ENCODE measurements at places on chromosomes 5 and 9.

DNA sequence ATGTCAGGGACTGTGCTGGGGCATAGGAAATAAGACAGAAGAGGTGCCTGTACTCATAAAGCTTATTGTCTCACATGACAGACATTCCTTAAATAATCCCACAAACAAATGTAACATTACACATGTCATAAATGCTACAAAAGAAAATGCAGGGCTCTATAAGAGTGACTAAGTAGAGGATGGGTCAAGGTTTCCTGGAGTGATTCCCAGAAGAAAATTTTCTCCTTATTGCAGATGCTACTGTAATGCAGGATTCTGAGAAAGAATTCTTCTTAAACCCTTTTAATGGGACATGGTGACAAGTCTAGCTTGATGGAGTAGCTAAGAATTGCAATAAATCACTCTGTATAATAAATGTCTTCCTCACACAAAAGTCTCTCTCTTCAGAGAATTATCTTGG, 55.7 kb downstream of the SH3TC2 start:
- peak; percentile 41 for DNase-seq

GRCh38 chr5:149615976-149616375, 34.7 kb downstream of the ARHGEF37 start:
- no peak for DNase-seq

GRCh38 chr5:179475208-179475751, 75.1 kb upstream of the RUFY1 start:
- DNase-seq: no peak

GRCh38 chr9:129225815-129226214, 47.8 kb upstream of the IER5L start:
- DNase-seq: peak; percentile 95

- DNase-seq: peak; percentile 49
Measured at GRCh38 chr9:82271106-82271561, 282.6 kb downstream of the SPATA31D1 start.

GRCh38 chr9:9912459-9912858, 700.3 kb downstream of the PTPRD start:
- DNase-seq: peak; percentile 1

- no peak for DNase-seq
Measured at GRCh38 chr5:58786035-58786434, 203.2 kb downstream of the RAB3C start.

GRCh38 chr5:135578685-135579341, at the start of gene CXCL14:
Gene CXCL14 (minus strand): TSS chr5:135578991. CDS start chr5:135578778, 213 bp downstream.
- peak; percentile 63 for DNase-seq

DNA sequence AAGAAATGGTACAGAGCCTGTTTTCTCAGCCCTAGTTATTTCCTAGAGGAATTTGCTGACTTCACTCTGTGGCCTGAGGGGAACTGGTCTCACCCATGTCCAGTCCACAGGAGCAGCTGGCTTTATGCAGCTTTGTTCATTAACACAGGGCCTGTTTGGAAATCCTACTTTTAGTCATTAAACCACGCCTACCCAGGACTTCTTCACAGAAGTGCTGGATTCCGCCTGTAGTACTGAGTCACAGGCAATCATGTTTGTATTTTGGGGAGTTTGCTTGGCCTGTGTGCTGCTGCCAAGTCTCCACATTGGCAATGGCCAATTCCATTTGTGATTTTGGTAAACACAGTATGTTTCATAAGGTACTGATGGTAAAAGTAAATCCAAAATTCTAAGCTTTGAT, 52.8 kb downstream of the CTNND2 start:
- no peak for DNase-seq

DNA sequence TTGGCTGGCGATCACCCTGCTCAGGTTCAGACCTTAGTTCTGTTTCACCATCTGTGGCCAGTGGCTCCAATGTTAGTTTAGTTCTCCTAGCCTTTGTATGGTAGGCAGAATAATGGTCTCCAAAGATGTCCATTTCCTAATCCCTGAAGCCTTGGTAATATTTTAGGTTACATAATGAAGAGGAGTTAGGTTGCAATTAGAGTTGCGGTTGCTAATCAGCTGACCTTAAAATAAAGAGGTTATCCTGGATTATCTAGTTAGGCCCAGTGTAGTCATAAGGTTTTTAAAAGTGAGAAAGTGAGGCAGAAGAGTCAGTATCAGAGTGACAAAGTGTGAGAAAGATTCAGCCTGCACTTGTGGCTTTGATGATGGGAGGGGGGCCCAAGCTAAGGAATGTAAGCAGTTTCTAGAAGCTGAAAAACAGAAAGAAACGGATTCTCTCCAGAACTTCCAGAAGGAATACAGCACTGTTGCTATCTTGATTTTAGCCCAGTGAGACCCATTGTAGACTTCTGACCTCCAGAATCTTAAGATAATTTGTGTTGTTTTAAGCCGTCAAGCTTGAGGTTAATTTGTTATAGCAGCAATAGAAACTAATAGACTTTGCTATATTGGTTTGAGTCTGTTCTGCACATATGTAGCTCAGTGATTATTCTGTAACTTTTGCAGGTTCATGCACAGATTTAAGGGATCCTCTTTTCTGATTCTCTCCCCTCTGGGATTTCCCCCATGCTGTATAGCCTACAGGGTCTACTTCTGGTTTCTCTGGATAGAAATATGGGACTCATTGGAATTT, 21.6 kb downstream of the LNPEP start:
- DNase-seq: no peak

DNA sequence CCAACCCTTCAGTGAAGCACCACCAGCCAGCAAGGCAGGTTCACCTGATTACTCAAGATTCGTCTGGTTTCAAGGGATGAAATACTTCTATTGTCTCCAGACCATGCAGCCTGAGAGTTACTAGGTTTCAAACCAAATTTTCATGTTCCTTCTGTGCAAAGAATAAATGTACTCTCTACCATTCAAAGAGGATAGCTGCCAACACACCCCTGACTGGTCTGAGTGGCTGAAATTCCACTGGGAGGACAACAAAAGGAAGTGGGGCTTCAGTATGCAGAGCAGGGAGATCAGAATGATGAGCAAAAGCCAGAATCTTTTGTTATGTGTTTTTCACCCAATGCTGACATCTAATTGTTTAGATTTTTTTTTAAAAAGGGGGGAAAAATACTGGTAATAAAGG, 356.3 kb downstream of the BNC2 start:
- no peak for DNase-seq

GRCh38 chr9:110655754-110656641, 12.6 kb upstream of the MUSK start:
- peak; percentile 93 for DNase-seq

DNA sequence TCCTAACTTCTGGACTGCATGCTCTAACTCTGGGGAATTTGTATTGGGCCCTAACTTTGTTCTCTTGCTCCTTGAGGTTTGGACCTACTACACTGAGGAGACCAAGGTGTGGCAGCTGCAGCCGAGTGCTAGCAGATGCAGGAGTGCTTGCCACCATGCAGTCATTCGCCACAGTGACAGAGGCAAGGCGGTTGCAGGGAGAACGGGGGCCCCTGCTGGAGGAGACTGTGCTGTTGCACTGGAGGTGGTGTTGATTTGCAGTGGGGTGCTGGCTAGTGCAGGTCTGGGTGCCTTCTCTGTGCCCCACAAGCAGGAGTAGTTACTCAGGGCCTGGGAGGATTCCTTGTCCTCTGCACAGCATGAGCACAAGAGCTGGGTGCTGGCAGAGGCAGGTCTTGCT, 22.4 kb upstream of the DIRAS2 start:
- DNase-seq: no peak

DNA sequence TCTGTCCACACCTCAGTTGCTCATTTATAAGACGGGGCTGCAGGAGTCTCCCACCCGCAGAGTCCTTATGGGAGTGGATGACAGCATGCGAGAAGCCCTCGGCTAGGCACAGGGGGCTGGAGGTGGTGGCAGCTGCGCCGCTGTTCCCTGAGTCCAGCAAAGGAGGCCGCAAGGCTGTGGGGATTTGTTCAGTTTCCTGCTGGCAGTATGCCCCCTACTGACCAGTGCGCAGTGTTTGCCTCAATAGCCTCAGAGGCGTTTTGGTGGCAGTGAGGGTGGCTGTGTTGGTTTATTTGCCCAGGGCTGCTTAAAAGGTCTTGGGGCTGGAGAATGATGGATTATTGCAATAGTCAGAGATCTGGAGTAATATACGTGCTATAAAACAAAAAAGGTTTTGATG, 176.3 kb upstream of the OTULINL start:
- no peak for DNase-seq

Data from choroid plexus epithelial cell (primary cell).